H7 (cell line): ENCODE measurements at places on chromosomes 1 and 21.

GRCh38 chr1:85134583-85135391 lies 66.0 kb downstream of the SYDE2 start:
- DNase-seq: no peak

DNA sequence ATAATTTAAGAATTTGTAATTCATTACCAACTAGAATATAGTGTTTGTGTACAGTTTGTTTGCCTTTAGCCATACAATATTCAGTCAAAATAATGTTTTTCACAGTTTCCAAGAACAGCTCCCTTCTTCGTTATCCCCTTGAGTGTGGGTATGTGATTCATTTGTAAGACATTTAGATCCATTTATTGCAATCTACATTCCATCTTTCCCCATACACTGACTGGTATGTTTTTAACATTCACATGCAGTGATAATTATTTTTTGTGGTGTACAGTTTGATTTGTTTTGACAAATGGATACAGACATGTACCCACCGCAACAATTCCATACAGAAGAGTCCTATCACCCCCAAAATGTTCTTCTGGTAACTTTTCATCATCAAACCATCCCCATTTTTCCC lies 589.1 kb upstream of the ADAMTS5 start:
- no peak for DNase-seq

DNA sequence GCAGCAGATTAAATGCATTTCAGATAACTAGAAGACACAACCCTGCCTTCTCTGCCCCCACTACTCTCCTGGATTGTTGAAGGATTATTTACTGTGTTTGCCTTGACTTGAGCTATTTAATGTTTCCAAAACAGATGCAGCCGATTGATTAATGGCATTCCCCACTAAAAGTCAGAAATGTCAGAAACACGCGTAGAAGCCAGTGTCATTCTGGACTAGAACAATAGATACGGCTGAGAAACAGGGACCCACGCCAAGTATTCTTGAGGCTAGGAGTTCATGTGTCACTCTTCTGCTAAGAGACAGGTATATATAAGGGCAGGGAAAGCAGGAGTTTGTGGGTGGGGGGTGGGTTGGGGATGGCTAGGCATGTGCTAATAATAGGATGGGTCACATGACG lies 366.7 kb upstream of the PROX1 start:
- no peak for DNase-seq

DNA sequence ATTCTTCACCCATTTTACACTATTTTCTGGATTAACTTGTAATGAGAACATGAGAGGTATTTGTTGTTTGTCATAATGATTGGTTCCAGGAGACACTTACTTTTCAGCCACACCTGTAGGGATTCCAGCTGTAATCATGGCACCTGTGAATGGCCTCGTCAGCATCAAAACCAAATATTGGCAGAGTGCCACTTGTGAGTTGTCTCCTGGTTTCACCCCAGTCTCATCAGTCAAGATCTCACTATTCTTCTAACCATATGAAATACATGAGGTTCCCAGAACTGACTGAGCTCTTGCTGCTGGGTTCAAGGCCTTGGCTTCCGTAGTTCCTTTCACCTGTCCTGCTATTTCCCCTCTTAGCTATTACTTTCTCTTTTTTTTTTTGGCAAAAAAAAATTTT lies 246.6 kb upstream of the ADGRL2 start:
- DNase-seq: no peak

DNA sequence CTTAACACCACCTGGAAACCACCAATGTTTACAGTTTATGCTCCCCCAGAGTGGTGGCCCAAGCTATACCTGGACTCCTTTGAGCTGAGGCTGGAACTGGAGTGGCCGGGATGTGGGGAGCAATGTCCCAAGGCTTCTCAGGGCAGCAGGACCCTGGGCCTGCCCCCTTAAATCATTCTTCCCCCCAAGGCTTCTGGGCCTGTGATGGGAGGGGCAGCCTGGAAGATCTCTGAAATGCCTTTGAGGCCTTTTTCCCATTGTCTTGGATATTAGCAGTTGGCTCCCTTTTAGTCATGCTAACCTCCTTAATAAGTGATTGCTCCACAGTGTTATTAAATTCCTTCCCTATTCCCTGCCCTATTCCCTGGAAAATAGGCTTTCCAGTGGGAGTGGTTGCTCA lies 185.8 kb downstream of the HS2ST1 start:
- DNase-seq: no peak

DNA sequence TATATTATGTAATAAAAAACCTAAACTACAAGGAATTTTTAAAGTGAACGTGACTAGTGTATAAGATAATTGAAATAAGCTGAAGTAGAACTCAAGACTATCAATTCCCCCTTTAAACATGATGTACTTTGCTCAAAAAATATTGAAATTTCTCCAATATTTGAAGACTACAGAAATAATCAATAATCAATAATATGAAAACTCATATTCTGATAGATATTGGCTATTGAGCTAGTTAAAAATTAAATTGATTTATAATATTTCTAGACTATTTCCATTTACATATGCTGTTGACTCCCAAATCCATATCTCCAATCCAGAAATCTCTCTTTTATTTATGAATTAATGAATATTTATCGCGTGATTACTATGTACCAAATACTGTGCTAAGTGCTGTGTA lies 133.2 kb downstream of the USH2A start:
- no peak for DNase-seq

DNA sequence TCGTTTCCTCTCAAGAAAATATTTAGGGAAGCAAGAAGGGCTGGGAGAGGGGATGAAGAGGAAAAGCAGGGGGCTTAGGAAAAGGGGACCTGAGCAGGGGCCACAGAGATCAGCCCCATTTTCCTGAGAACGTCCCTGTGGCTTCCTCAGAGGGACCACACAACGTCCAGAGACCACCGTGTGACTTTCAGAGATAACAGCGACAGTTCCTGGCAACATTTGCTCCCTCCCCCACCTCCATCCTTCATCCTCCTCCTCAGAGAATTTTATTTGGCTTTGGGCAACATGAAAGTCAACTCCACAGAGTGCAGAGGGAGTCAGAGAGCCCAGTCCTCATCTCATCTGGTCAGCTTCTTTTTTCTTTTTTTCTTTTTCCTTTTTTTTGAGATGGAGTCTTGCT lies 50.9 kb downstream of the RUNX1 start:
- no peak for DNase-seq

GRCh38 chr1:46772571-46772970 lies 26.3 kb upstream of the CYP4B1 start:
- DNase-seq: no peak

DNA sequence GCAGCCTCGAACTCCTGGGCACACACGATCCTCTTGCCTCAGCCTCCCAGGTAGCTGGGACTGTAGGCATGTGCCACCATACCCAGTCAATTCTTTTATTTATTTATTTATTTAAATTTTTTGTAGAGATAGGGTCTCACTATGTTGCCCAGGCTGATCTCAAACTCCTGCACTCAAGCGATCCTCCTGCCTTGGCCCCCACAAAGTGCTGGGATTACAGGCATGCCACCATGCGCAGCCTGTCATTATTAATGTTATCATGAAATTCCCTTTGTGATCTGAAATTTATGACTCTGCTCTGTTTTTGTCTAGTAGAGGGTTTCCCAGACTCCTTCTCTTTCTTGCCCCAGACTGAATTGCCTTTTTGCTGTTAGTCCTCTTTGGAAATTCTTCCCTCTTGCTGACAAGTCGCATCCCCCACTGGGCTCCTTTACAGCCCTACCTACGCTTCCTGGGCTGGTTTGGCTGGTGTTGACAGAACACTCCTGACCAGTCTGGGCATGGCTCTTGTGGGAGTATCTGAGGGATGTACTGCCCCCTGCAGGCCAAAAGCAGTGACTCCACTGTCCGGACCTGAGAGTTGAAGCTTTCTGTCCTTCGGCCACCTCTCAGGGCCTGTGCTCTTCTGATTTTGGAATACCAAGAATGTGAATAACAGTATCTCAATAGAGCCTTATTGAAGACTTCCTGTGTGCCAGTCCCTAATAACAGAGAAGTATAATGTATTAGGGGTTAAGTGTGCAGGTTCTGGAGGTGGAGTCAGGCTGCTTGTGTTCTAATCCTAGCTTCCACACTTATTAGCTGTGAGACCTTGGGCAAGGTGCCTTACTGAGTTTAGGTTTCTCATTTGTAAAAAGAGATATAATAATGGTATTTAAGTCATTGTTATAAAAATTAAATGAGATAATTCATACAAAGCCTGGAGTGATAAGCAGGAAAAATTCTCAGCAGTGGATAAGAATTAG lies 28.2 kb downstream of the TCEANC2 start:
- DNase-seq: peak; percentile 76

DNA sequence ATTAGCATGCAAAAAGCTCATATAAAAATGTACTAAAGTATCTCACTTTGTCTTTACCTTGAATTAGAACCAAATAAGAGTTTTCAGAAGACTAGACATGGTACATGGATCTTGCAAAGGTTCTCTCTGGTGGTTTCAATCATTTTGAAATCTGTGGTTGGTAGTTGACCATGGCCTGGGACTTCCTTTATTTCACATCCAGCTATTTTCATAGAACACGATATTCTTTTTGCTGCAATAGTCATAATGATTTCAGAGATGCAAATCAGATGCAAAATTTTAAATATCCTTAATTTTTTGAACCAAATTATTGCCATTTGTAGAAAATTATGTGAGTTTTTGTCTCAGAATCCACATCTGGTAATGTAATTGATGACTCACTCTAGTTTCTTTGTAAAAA lies 375.1 kb upstream of the ZP4 start:
- no peak for DNase-seq

- DNase-seq: no peak
These were observed 300.4 kb downstream of the PTPRC start for GRCh38 chr1:198939286-198939685.

GRCh38 chr1:1136547-1137230 lies 20.8 kb upstream of the C1orf159 start:
- DNase-seq: peak; percentile 96

DNA sequence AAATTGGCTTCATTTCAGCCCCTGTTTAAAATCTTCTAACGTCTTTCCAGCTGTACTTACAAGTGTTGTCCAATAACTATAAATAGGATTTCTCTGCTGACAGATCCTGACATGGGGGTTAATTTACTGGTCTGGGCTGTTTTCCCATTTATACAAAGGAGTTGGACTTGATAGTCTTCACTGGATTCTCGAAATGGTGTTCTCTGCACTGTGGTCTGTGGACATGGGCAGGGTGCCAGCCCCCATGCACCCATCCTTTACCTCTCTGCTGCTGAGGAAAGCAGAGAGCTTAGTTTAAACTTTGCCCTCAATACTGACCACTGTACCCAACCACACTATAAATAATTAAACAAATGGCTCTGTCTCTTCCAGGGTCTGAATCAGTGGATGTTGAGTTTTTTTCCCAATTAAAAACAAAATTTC lies 5.2 kb downstream of the DIO1 start:
- no peak for DNase-seq

GRCh38 chr1:149977345-149977744 lies 33.2 kb downstream of the OTUD7B start:
- no peak for DNase-seq

DNA sequence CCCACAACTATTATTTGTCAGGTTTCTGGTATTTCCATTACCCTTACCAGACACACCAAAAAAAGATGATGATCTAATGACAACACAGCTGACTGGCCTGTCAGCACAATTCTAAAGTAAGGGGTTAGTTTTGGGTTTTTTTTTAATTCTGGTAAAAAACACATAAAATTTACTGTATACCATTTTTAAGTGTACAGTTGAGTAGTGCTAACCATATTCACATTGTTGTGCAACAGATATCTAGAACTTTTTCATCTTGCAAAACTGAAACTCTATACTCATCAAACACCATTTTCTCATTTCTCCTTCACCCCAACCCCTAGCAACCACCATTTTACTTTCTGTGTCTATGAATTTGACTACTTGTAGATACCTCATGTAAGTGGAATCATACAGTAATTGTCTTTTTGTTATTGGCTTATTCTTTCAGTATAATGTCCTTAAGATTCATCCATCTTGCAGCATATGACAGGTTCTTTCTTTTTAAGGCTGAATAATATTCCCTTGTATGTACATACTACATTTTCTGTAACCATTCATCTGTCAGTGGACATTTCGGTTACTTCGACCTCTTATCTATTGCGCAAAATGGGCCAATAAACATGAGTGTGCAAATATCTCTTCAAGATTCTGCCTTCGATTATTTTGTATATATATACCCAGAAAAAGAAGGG lies 29.8 kb downstream of the ARNT start:
- no peak for DNase-seq

DNA sequence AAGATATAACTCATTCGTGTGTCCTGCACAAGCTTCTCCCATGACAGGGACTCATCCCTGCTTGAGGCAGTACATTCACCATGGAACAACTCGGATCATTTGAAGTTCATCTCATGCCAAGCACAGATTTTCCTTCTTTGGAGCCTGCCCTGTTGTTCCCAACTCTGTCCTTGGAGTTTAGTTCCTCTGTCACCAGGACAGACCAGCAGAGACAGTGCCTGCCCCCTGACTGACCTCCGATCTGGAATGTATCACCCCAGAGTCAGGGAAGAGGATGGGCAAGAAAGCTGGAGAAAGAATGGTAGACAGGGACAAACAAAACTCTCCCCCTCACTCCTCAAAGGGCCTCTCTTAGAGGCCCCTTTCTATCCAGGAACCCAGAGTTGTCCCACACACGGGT lies 5.0 kb downstream of the SHISAL2A start:
- DNase-seq: no peak

DNA sequence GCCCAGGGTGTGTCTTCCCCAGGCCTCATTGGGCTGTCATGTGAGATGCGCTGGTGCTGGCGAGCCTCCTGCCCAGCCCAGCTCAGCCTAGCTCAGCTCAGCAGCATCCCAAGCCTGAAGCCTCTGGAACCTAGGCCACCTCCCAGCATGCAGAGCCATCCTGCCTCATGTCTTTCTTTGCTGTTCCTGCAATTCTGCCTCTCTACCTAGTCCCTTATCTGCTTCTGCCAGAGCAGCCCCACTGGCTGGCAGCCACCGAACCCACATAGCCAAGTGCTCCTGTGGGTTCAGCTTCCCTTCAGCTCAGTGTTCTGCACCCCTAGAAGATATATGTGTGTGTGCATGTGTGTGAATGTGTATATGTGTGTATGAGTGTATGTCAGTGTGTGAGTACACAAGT lies 291.5 kb upstream of the VAMP3 start:
- no peak for DNase-seq

DNA sequence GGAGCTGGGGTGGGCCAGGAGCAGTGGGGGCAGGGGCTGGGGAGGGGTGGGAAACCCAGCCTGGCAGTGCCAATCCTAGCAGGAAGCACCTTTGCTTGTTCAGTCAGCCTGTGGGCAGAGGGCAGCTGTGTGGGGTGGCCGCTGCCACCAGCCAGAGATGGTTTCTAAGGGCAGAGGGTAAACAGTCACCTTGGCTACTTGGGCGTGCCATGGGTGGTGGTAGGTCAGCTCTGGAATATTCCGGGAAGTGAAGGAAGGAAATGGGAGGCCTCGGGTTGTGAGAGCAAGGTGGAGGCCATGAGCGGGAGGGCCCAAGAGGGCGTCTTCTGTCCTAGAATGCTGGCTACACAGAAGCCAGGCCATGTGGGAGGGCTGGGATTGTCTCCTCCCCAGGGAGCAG lies 20.7 kb upstream of the WNT4 start:
- DNase-seq: no peak
